ENCODE measurements at places on chromosomes 6 and 20.

DNA sequence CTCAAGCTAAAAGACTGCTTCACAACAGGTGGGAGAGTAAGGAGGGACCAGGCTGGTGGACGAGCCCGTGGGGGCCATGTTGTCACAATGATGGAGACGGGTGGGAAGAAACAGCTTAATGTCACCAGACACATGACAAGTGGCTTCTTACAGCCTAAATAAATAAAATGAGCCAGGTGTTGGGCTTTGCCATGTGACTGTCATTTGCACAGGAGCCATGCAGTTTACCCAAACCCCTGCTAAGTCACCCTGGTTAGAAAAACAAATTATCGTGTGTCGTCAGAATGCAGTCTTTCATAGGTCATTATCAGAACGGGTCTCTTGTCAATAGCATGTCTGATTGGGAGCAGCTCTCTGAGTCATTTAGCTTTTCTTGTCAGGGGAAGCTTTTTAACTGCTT, 18.5 kb downstream of the BTBD3 start:
- no peak for DNase-seq

GRCh38 chr20:440148-440547, 22.2 kb downstream of the TBC1D20 start:
- no peak for DNase-seq

DNA sequence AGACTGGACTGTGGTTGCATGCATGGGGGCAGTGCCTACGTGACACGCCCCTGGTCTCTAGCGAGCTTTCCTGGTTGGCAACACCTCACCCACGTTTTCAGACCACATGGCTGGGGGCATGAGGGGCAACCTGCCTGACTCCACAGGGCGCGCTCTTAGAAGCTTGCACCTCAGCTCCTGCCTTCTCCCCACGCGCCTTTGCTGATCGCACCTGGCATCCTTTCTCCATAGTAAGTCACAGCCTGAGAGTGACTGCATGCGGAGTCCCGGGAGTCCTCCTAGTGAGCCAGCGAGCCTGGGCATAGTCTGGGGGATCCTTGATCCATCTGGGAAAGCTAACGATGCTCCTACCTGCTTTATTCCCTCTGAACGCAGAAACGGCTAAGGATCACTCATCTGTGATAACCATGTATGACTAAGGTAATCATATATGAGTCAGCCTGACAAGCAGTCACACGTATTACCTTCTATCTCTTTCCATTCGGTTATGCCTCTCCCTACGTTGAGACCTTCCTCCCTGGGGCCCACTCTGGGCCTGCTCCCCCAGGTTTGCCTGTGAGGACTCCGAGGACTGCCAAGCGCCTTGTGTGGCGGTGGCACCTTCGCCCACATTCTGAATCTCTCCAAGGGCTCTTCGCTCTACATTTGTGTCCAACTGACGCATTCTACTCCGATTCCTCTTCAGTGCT, 4.5 kb downstream of the TCFL5 start:
- no peak for DNase-seq

GRCh38 chr20:20286061-20286460, 81.8 kb upstream of the INSM1 start:
- DNase-seq: no peak

- DNase-seq: no peak
Observed at GRCh38 chr6:32645047-32645703, 8.0 kb downstream of the HLA-DQA1 start.

DNA sequence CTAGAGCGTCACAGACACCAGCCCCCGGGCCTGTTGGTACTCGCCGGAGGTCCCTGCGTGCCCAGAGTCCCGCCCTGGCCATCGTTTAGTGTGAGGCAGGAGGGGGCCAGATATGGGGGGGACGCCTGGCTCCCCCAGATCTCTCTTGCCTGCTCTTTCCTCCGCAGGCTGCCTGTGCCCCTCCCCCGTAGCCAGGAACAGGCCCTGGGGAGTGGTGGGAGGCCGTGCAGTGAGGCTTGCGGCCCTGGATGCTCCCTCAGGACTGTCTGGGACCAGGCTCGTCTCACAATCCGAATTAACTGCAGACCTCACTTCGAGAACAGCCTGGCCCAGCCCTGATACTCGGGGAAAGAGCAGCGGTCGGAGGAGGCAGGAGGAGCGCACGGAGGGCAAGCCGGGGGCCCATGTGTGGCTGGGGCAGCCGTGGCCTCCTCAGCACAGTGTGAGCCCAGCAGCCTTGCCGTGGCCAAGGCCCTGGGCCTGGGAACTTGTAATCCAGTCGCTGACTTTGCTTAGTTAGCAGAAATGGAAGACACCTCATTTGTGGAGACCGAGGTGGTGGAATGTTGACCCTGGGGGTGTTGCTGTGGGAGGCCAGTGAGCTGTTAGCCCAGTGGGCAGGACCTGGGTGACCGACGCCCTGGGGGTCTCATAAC, 28.7 kb downstream of the FRMD1 start:
- DNase-seq: no peak

DNA sequence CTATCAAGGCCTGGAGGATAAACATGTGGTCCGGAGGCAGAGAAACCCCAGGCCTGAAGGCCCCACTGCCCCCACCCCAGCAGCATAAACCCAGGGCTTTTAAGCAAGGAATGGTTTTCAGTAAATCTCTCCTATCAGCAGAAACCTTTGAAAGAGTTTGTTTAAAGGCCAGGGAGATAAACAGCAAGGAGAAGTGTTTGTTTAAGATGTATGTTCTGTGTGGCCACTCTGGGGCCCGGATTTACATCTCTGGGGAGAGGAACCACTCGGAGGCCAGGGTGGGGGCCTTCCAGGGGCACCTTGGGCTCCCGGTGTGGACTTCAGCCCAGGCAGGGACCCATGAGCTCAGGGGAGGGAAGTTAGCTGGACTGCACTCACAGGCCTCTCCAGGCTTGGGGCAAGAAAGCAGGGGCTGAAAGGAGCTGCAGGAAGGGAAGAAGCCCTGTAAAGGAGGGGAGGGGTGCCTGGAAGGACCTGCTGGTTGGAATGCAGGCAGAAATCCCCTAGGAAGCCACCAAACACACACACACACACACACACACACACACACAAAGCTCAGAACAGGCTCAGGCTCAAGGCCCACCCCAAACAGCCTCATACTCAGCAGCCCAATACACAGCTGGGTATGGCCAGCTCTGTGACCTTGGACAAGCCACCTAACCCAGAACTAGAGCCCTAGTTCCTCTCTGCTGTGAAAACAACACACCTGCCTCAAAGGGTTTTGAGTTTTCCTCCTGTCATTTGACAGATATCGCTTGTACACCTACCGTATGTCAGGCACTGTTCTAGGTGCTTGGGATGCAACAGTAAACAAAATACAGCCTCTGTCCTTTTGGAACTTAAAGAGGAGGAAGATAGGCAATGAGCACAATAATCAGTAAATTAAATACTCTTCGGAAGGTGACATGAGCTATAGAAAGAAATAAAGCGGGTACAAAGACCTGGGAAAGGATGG, 26.2 kb upstream of the FOXP4 start:
- DNase-seq: no peak

DNA sequence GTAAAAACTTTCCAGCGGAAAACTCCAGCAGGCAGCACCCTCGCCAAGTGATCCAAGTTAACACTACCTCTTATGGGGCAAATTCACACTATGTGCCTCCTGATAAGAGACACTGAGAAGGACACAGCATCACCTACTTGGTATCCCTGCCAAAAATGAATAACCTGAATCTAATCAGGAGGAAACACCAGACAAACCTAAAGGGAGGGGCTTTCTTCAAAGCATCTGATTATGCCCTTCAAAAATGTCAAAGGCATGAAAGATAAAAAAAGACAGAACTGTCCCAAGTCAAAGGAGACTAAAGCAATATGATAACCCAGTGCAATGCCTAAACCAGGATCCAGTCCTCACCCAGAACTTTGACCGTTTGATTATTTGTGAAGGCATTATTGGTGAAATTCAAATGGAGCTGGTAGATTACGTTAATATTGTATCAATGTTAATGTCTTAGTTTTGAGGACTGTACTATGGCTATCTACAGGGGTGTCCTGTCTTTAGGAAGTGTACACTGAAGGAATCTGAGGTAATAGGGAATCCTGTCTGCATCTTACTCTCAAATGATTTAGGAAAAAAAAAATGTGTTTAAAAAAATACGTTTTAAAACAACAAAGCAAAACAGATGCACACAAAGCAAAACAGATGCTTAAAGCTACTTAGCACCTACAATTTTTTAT, 8.3 kb downstream of the TBC1D7 start:
- no peak for DNase-seq

DNA sequence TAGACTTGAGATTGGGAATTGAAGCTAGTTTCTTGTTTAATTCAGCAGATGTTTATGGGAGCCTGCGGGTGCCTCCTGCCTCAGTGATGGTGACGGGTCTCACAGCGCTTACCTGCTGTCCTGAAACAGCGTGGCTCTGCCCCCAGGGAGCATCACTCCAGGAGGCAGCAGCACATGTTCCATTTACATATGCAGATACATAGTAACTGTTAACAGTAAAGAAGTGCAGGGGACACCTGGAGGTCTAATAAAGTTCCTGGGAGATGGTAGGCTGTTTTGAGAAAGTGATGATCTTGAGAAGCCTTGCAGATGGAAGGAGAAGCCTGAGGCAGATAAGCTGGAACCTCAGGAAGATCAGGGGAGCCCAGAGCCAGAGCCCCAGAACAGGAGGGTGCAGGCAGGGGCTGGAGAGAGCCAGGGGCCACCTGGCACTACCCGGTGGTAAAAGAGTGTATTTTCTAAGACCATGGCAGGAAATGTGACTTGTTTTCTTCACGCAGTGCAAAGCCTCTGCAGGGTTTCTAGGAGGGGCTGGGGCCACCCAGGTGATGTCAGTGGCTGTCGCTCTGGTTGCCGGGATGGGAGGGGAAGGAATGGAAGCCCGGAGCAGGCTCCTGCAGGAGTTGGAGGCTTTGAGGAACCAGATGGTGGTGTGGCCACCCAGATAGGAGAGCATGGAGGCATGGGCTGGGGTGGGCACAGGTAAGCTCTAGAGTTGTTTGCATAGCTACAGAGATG, 24.2 kb upstream of the KIF25 start:
- no peak for DNase-seq

- DNase-seq: no peak
Observed at GRCh38 chr20:56764671-56765070, 135.6 kb downstream of the TFAP2C start.

DNA sequence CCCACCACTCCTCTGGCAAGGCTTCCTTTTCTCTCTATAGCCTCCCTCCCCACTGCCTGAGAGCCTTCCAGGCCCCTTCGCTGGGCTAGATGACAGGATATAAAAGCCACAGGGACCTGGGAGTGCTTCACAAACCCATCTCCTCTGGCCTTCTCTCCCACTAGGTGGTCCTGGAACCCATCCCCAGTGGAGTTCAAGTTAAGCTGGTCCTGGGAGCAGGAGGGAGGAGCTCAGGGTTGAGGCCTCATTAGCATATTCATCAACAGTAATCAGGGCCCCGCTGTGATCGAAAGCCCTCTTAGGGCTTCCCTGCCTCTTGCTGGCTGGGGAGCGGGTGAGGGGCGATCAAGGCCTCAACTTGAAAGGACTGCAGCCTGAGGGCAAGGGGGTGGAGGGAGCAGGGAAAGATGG, 9.1 kb downstream of the EBF4 start:
- no peak for DNase-seq

DNA sequence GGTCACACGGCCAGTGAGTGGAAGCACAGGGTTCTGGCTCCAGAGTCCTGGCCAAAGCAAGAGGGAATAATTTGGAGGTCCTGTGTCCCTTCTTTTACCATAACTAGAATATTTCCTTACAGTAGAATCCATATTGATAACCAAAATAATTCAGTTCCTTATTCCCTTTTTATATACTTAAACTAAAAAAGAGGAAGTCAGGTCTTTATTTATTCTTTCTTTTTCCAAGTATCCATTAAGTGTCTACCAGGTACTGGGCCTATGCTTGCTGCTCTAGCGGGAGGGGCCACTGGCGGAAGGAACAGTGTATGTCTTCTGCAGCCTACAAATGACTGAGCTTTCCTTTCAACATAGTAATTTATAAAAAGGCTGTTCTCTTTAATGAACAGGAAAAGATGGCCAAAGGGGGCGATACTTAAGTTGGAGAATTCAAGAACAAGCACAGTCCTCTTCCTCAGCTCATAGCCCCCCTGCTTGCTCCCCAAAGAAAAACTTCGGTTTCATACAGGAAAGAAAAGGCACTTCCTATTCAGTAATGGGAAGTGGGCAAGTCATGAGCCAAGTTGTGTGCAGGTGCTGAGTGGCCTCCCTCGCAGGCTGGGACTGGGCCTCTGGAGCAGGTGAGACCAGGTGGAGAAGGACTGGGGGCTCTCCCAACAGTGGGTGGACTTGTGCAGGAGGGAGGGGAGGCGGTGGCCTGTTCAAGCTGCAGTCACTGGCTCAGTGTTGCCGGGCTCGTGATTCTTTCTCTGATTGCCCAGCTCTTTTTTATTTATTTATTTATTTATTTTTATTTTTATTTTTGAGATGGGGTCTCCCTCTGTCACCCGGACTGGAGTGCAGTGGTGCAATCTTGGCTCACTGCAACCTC, 110.9 kb downstream of the ARMC2 start:
- DNase-seq: no peak

- DNase-seq: no peak
Observed at GRCh38 chr6:161792851-161793493, 519.1 kb upstream of the AGPAT4 start.

GRCh38 chr20:23114018-23114417, 27.9 kb upstream of the CD93 start:
- DNase-seq: no peak

GRCh38 chr6:105795913-105796517, 290.1 kb upstream of the PRDM1 start:
- DNase-seq: no peak

DNA sequence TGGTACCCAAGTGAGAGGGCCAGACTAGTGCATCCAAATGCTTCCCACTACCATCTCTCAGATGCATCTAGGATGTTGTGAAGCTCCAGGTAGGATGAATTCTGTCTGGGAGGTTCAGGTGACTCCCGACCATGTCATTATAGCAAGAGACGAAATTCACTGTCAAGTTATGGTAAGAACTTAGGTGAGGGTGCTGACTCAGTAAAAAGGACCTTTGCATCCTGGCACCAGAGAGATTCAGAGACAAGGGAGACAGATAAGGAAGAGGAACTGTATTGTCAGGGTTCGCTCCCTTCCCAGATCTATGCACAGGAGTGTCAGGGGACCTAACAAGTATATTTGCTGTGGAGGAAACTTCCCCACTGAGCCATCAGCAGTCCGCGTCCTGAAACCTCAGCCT, 11.2 kb upstream of the PRIM2 start:
- no peak for DNase-seq

- no peak for DNase-seq
Observed at GRCh38 chr6:30380464-30380863, 35.5 kb downstream of the RPP21 start.

- no peak for DNase-seq
Observed at GRCh38 chr20:46131396-46131795, 13.3 kb downstream of the CD40 start.

DNA sequence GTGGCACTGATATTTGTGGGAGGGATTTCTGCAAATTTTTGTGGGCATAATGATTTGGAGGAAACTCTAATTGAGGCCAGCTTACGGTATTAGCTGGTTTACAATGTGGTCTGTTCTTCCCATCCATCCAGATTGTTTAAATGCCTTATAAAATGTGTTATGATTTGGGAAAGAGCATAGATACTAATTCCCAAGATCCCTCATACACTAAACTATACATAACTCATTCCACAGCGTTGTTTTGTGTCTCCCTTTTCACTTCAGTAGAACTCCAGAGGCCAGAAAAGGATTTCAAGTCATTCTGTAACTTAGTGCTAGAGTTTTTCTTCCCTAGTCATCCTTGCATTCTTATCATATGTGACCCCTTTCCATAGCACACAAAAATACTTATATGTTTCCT, 292.6 kb upstream of the NT5E start:
- no peak for DNase-seq

GRCh38 chr6:36850021-36850420, 10.8 kb upstream of the CPNE5 start:
- DNase-seq: no peak

GRCh38 chr6:4004249-4004648, 74.7 kb downstream of the FAM217A start:
- DNase-seq: no peak
